ENCODE measurements at places on chromosomes 5 and 9. TPM values are rescaled to one million over a fixed set of nuclear protein-coding genes. Genes with fewer than 3 reads are reported as not detected.

IFNB1 gene
- polyA plus RNA-seq, result not detected

NIM1K gene
- not detected for polyA plus RNA-seq

STPG3 gene
- polyA plus RNA-seq, result not detected

GARIN3 gene
- polyA plus RNA-seq, result not detected

OTP gene
- not detected for polyA plus RNA-seq

IL7R gene
- polyA plus RNA-seq, result 2.0 TPM

CAMK2A gene
- not detected for polyA plus RNA-seq

EPB41L4B gene
- polyA plus RNA-seq, result not detected

MRPL22 gene
- 77.2 TPM for polyA plus RNA-seq

DNA sequence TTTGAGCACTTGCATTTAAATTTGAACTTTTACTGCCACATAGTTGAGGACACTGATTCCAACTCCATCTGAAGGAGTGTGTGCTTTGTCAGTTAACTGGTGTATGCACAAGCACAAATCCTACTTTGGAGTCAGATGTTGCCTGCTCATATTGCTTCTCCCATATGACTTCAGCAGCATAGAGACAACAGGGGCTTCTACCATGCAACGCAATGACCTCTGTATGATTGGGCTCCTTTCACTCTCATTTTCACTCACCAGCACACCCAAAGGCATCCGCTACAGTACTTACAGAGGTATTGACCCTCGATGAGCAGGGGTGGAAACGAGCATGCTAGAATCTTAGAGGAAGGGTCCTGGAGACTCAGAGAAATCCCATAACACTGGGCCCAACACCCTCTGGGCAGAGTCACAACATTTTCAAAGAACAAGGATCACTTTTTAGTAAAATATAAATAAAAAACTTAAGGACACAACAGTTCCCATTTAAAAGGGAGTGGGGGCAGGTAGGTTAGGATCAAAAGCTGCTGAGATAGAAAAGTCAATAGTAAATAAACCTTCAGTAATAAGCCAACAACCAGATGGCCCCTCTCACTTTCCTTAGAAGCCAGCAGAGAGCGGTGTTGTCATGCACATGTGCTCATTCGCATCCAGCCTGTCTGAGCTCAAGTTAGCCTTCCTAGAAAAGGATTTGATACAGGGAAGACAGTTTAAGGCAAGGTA is 203.8 kb downstream of the SNCAIP start:
- peak; percentile 45 for DNase-seq
- no peak overlapping the region for H3K4me3 ChIP-seq
- H3K36me3 ChIP-seq, result no peaks in the 10 kb centered on the region
- no peaks in the 10 kb centered on the region for H3K27me3 ChIP-seq
- peaks cover 7% of the 10 kb centered on the region for H3K4me1 ChIP-seq

DNA sequence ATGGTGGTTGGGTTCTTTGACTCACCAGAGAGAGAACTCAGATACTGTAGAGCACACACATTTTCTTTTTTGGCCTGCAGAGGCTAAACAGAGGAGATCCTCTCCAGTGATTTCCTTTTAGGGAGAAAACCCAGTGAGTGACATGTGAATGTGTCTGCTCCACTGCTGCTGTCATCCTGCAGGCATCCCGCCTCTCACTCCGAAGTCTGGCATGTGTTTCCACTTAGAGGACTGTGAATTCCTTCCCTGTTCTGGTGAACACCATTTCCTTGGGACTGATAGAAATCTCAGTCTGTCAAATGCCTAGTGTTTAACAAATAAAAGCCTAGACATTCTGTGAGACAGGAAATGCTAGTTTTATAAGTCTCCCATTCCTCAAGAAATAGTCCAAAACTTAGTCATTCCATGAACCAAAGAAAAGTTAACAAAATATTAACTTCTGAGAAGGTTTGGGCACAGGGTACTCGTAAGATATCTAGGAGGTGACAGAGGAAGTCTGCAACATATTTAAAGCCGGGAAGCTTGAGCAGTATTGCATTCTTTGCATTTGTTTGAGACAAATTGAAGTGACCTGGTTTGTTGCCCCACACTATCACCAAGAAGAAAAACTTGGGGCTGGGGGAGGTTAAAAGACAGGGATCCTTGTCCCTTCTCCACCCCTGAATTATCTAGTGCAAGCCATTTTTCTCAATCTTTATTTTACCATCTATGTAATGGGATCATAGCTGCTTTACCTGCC is 74.9 kb upstream of the NIPAL4 start:
- no peaks in the 10 kb centered on the region for H3K27me3 ChIP-seq
- no peak overlapping the region for H3K4me3 ChIP-seq
- H3K27ac ChIP-seq, result no peak overlapping the region
- DNase-seq, result no peak
- H3K4me1 ChIP-seq, result no peaks in the 10 kb centered on the region

DNA sequence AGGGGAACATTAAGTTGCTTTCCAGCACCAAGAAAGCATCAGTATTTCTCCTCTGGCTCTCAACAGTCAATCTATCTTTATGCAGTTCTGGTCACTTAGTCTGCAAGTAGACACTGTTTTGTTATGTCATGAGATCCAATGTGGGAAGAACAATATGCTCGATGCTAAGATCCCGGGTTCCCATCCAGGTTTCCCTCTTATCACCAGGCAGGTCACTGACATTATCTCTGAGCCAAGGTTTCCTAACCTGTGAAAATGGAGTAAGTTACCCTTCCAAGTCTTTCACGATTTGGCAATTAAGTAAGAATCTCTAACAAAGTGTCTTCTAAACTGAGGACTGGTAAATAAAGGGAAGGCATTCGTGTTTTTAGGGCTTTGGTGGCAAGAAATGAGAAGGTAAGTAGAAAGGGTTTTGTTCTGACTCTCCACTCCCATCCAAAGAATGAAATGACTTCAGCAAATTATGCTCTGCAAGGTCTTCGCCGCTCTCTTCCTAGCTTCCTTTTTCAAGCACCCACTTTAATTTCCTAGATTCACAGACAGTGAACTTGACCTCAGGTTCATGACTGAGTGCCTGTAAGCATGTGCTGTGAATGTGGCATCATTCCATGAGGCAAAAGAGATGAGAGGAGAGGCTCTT is 86.4 kb downstream of the DCP2 start:
- H3K36me3 ChIP-seq, result no peaks in the 10 kb centered on the region
- H3K4me1 ChIP-seq, result peaks cover 7% of the 10 kb centered on the region
- no peak overlapping the region for H3K27ac ChIP-seq

- H3K4me1 ChIP-seq, result peaks cover 2% of the 10 kb centered on the region
- no peak overlapping the region for H3K27ac ChIP-seq
- DNase-seq, result no peak
These were observed 25.1 kb downstream of the FGF18 start for GRCh38 chr5:171444582-171444981.

- peaks cover 39% of the 10 kb centered on the region for H3K4me1 ChIP-seq
- peaks cover 19% of the 10 kb centered on the region for H3K36me3 ChIP-seq
- H3K27me3 ChIP-seq, result no peaks in the 10 kb centered on the region
- peak overlapping the region; percentile 41 for H3K27ac ChIP-seq
These were observed 589.9 kb downstream of the ZNF608 start for GRCh38 chr5:124156415-124156996.

- H3K27ac ChIP-seq, result peak overlapping the region; percentile 79
- H3K36me3 ChIP-seq, result peaks cover 14% of the 10 kb centered on the region
- no peak overlapping the region for H3K4me3 ChIP-seq
- no peaks in the 10 kb centered on the region for H3K27me3 ChIP-seq
- peaks cover 10% of the 10 kb centered on the region for H3K4me1 ChIP-seq
- no peak for DNase-seq
These were observed 101.3 kb downstream of the PHF2 start for GRCh38 chr9:93677641-93678136.

GRCh38 chr5:91288118-91288916 is 94.8 kb downstream of the ARRDC3 start:
- peaks cover 7% of the 10 kb centered on the region for H3K36me3 ChIP-seq
- no peak for DNase-seq
- H3K4me3 ChIP-seq, result no peak overlapping the region
- H3K4me1 ChIP-seq, result no peaks in the 10 kb centered on the region

- no peak overlapping the region for H3K4me3 ChIP-seq
- no peaks in the 10 kb centered on the region for H3K36me3 ChIP-seq
- H3K4me1 ChIP-seq, result no peaks in the 10 kb centered on the region
- no peak overlapping the region for H3K27ac ChIP-seq
- DNase-seq, result no peak
- no peaks in the 10 kb centered on the region for H3K27me3 ChIP-seq
These were observed 36.6 kb upstream of the FBXL7 start for GRCh38 chr5:15463231-15463980.

Data from naive B cell (primary cell).